A549 treated with DMSO at 1 μM for 4 hours (cell line): ENCODE measurements at places on chromosomes 3 and 15. TPM values are rescaled to one million over a fixed set of nuclear protein-coding genes. Genes with fewer than 3 reads are reported as not detected.

Gene MOBP
- 0.02 to 0.28 TPM (median 0.07 TPM) in 3 of 5 replicates, not detected in the others for total RNA-seq

Gene LCTL
- total RNA-seq, result 0.06 TPM in 2 of 5 replicates, not detected in the others

Gene SGO1
- 14.9 to 18.5 TPM (median 17.6 TPM) in 5 replicates for total RNA-seq

Gene ZNF80
- not detected in 5 replicates for total RNA-seq

Gene SERINC4
- total RNA-seq, result 0.06 to 0.23 TPM (median 0.12 TPM) in 4 of 5 replicates, not detected in the other

Gene ARIH1
- 50.3 to 92.1 TPM (median 80.4 TPM) in 5 replicates for total RNA-seq

Gene ANKRD63
- total RNA-seq, result 0.11 to 0.28 TPM (median 0.20 TPM) in 5 replicates

Gene CD276
- 71.9 to 80.2 TPM (median 79.5 TPM) in 5 replicates for total RNA-seq

Gene ZNF860
- total RNA-seq, result 0.97 to 1.5 TPM (median 1.1 TPM) in 5 replicates

Gene COPS2
- 61.8 to 91.1 TPM (median 72.3 TPM) in 5 replicates for total RNA-seq

Gene FAM162A
- total RNA-seq, result 31.7 to 35.9 TPM (median 35.5 TPM) in 5 replicates

Gene CMTM8
- 4.6 to 11.2 TPM (median 9.9 TPM) in 5 replicates for total RNA-seq

Gene GOLGA6D
- 0.11 to 0.12 TPM in 2 of 5 replicates, not detected in the others for total RNA-seq

Gene ASB14
- not detected in 5 replicates for total RNA-seq

Gene GPD1L
- 17.0 to 20.5 TPM (median 20.2 TPM) in 5 replicates for total RNA-seq

Gene GHSR
- total RNA-seq, result not detected in 5 replicates

Gene BFSP2
- not detected in 5 replicates for total RNA-seq

Gene ACAN
- total RNA-seq, result 0.15 to 0.28 TPM (median 0.21 TPM) in 5 replicates

Gene FANCD2OS
- total RNA-seq, result not detected in 5 replicates

Gene CHL1
- 0.02 TPM in 1 of 5 replicates, not detected in the others for total RNA-seq

Gene CKMT1B
- total RNA-seq, result 2.5 to 4.8 TPM (median 4.2 TPM) in 5 replicates

Gene CD200
- not detected in 5 replicates for total RNA-seq

Gene SH3BP5
- 19.0 to 23.4 TPM (median 22.1 TPM) in 5 replicates for total RNA-seq

Gene LRRIQ4
- not detected in 5 replicates for total RNA-seq

Gene SEMA3G
- total RNA-seq, result 0.03 to 0.30 TPM (median 0.09 TPM) in 5 replicates

Gene CIDEC
- total RNA-seq, result 1.8 to 2.8 TPM (median 2.1 TPM) in 5 replicates

Gene CADPS
- not detected in 5 replicates for total RNA-seq

Gene CPA3
- total RNA-seq, result not detected in 5 replicates

Gene GOLGA8T
- total RNA-seq, result 0.66 to 1.7 TPM (median 1.3 TPM) in 5 replicates

Gene PLD1
- 8.0 to 9.7 TPM (median 8.5 TPM) in 5 replicates for total RNA-seq

Gene ATP13A4
- 0.24 TPM in 1 of 5 replicates, not detected in the others for total RNA-seq

Gene TLR9
- 0.06 TPM in 1 of 5 replicates, not detected in the others for total RNA-seq

Gene IL17RB
- 0.81 to 1.3 TPM (median 1.0 TPM) in 5 replicates for total RNA-seq

Gene CHRM5
- 0.05 TPM in 1 of 5 replicates, not detected in the others for total RNA-seq

Gene FEZF2
- total RNA-seq, result not detected in 5 replicates

Gene ITIH1
- total RNA-seq, result not detected in 5 replicates

Gene FES
- total RNA-seq, result 0.69 to 0.88 TPM (median 0.71 TPM) in 5 replicates

Gene GRK7
- total RNA-seq, result 0.02 TPM in 1 of 5 replicates, not detected in the others

Gene ROBO2
- not detected in 5 replicates for total RNA-seq

Gene HIGD2B
- total RNA-seq, result 0.09 TPM in 1 of 5 replicates, not detected in the others

Gene TAGLN3
- not detected in 5 replicates for total RNA-seq

Gene GOLGA6A
- 0.07 to 0.16 TPM in 2 of 5 replicates, not detected in the others for total RNA-seq

Gene GOLGA8K
- total RNA-seq, result 0.38 to 1.2 TPM (median 0.90 TPM) in 5 replicates

Gene TGM4
- total RNA-seq, result 0.05 to 0.09 TPM (median 0.07 TPM) in 3 of 5 replicates, not detected in the others

Gene PRSS50
- not detected in 5 replicates for total RNA-seq

Gene USP50
- total RNA-seq, result not detected in 5 replicates

Gene GCSAM
- not detected in 5 replicates for total RNA-seq

Gene TNFSF10
- 0.10 to 0.20 TPM (median 0.13 TPM) in 4 of 5 replicates, not detected in the other for total RNA-seq

Gene DPPA2
- total RNA-seq, result not detected in 5 replicates

Gene TRPM1
- not detected in 5 replicates for total RNA-seq
